Brain microvascular endothelial cell (primary cell): ENCODE measurements at places on chromosomes 6 and 20.
A peak's percentile ranks its signal among the peaks of the same experiment; 100 is the strongest.

DNA sequence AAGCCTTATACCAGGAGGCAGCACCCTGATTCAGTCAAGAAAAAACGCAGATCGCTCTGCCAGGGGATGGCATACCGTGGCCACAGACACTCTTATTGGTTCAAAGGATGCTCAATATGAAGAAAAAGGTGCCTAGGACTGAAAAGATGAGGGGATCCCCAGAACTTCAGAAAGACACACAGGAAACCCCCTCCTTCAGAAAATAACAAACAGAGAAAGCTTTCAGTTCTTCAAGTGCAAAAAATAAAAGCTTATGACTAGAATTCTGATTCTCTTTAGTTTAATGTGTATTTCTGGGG lies 17.7 kb upstream of the MYB start:
- no peak for DNase-seq

- peak; percentile 13 for DNase-seq
These were observed 90.8 kb upstream of the ELOVL5 start for GRCh38 chr6:53439556-53439955.

DNA sequence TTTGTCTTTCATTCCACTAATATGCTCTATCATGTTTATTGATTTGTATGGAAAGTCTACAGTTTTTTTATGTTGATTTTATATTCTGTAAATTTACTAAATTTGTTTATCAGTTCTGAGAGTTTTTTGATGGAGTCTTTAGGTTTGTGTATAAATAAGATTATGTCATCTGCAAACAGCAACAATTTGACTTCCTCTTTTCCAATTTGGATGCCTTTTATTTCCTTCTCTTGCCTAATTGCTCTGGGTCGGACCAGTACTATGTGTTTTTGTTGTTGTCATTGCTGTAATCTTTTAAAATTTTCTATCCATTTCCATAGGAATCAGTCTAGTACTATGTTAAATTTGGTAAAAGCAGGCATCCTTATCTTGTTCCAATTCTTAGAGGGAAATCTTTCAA lies 31.5 kb upstream of the POLR1H start:
- no peak for DNase-seq

DNA sequence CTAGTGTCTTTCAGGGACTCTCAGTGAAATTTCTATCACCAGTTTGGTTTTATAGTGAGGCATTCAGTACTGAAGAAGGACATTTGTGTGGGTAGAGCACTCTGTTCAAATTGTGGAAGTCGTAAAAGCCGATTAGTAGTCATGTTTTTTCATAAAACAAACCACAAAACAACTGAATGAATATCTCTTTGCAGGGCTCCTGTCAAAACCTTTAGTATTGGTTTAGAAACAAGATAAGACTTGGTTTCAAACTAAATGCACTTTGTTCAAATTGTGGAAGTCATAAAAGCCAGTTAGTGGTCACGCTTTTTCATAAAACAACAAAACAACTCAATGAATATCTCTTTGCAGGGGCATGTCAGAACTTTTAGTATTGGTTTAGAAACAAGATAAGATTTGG lies 23.8 kb downstream of the ADGRF4 start:
- no peak for DNase-seq

DNA sequence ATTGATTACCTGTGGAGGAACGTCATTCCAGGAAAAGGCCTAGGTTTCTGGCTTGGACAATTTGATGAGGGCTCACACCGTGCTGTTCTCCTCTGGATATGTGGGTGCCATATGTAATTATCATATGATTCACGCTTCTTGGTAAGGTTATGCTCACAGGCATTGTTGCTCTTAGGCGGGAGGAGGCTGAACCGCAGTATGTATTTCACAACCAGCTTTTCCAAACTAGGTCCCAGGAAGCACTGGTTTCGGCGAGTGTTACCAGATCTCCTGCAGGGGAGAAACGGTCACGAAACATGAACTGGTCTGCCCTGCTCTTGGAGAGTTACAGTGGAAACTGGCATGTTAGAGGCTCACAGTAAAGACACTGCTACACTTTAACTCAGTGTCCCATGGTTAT lies 793 bp upstream of the FAM50B start:
- no peak for DNase-seq

DNA sequence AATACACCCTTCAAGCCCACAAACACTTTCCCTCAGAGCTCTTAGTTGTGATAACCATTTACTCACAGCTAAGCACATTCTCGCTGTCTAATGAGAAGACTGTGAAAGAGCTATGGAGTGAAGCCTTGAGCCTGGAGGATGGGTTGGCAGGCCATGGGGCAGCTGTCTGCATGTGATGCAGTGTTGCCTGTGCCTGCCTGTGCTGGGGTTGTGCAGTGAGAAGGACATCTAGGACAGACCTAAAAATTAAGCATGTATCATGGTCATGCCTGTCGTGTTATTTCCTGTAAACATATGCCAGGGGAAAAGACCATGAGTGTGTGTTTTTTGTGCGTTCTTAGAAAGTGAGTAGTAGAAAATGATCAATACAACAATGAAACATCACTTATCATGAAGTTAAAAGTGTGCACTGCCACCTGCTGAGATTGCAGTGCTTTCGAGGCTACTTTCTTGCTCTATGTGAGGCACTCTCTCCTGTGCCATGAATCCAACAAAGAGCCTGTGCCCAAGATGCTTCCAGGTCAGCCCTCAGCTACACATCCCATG lies 8.1 kb upstream of the ZC3H12D start:
- no peak for DNase-seq

- DNase-seq = no peak
These were observed 46.1 kb downstream of the MYO6 start for GRCh38 chr6:75794954-75795739.

GRCh38 chr20:9363673-9364072 lies 150.7 kb upstream of the LAMP5 start:
- no peak for DNase-seq

GRCh38 chr6:109051301-109052017 lies 43.2 kb downstream of the SESN1 start:
- no peak for DNase-seq

- DNase-seq = peak; percentile 52
These were observed 33.8 kb upstream of the IGF2R start for GRCh38 chr6:159935065-159935464.

GRCh38 chr6:36544228-36544627 lies 3.1 kb downstream of the STK38 start:
- DNase-seq = no peak

DNA sequence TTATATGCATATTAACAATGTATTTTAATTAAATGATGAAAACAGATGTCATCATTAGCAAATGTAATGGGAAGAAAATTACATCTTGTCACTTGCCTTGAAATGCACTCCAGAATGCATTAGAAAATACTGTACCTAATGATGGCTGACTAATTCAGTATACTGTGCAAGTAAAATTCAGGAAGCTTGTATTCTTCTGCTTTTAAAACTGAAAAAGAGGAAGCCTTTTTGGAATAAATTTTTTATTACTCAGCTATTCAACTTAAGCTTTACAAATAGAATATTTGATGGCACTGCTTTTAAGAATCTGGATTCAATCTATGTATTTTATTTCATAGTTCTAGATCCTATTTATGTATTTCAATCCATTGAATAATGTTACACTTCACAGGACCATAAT lies 195.5 kb downstream of the RIMS1 start:
- no peak for DNase-seq

- no peak for DNase-seq
These were observed 159.2 kb downstream of the SYCP2 start for GRCh38 chr20:59774204-59774641.
